ENCODE measurements at places on chromosomes 2 and 18.

GRCh38 chr18:37694516-37694915, 128.9 kb upstream of the CELF4 start:
- DNase-seq = no peak

GRCh38 chr2:220078439-220078838, 451.0 kb downstream of the SLC4A3 start:
- DNase-seq = no peak

- DNase-seq = no peak
Observed at GRCh38 chr2:158232476-158232875, 130.8 kb downstream of the UPP2 start.

GRCh38 chr2:217711188-217711587, 291.6 kb downstream of the TNS1 start:
- DNase-seq = no peak

- no peak for DNase-seq
Observed at GRCh38 chr18:53534695-53535094, 689.8 kb downstream of the MBD2 start.

DNA sequence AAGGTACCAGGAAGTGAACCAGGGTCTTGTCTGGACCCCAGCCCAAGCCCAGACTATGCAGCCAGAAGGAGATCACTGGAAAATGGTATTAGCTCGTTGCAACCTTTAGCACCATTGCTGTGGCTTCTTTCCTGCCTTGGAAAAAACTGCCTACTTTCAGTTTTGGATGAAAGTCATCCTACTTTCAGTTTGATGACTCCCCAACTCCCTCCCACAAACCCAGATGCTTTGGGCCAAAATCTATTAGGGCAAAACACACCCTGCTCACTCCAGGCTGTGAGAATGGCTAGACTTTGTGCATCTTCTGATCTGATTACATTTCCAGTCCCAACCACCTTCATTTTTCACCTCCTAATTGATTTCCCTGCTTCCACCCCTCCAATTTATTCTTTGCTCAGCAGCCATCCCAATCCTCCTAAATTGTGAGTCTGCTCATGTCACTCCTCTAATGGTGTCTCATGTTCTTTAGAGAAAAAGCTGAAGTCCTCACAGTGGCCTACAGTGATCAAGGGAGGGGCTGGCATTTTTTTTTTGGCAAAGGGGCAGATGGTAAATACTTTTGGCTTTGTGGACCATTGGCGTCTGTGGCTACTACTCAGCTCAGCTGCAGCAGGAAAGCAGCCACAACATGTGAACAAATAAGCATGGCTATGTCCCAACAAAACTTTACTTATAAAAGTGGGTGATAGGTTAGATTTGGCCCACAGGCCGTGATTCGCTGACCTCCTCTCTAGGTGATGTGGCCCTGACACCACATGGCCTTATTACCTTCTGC, 368.7 kb downstream of the SLC4A3 start:
- no peak for DNase-seq
